ENCODE measurements at places on chromosomes 12 and 14.

- peaks cover 46% of the 10 kb centered on the region for H3K36me3 ChIP-seq
- H3K4me1 ChIP-seq = no peaks in the 10 kb centered on the region
- no peak overlapping the region for H3K4me3 ChIP-seq
- H3K27me3 ChIP-seq = no peaks in the 10 kb centered on the region
- H3K27ac ChIP-seq = no peak overlapping the region
Observed at GRCh38 chr14:21486640-21487087, 9.7 kb downstream of the TOX4 start.

DNA sequence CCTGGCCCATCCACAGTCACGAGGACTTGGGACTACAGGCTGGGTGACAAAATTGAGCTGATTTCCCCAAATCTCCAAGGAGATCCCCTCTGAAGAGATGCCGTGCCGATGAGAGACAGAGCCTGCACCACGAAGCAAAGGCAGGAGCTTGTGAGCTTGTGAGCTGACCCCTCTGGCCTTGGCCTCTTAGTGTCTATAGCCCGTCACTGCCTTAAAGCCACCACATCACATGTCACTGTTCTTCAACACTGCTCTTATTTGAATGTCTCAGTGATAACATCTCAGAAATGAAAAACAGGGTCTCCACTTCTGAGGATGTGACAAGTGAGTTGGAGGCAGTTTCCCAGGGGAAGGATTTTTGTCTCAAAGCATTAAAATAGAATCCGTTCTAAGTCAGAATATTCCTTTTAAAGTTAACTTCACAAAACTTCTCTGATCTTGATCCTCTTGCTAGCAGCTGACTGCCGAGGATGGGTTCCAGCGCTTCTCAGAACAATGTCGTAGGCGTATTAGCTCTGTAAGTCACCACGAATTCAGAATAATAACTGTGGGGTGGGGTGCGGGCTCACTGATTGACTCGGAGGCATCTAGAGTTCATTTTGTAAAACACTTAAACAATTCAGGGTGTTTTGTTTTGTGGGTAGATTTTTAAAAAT is 37.5 kb downstream of the CHST11 start:
- no peak overlapping the region for H3K27ac ChIP-seq
- H3K4me3 ChIP-seq = no peak overlapping the region
- H3K27me3 ChIP-seq = no peaks in the 10 kb centered on the region
- DNase-seq = no peak

- no peaks in the 10 kb centered on the region for H3K36me3 ChIP-seq
- H3K27me3 ChIP-seq = peaks cover 15% of the 10 kb centered on the region
- peak; percentile 71 for DNase-seq
- no peak overlapping the region for H3K27ac ChIP-seq
- H3K4me1 ChIP-seq = peaks cover 7% of the 10 kb centered on the region
- H3K4me3 ChIP-seq = no peak overlapping the region
Observed at GRCh38 chr12:63419154-63419553, 249.1 kb downstream of the DPY19L2 start.

- no peaks in the 10 kb centered on the region for H3K27me3 ChIP-seq
- H3K36me3 ChIP-seq = peaks cover 14% of the 10 kb centered on the region
- no peak for DNase-seq
- H3K27ac ChIP-seq = no peak overlapping the region
- H3K4me1 ChIP-seq = peaks cover 11% of the 10 kb centered on the region
Observed at GRCh38 chr14:95218472-95219193, 61.3 kb upstream of the DICER1 start.

DNA sequence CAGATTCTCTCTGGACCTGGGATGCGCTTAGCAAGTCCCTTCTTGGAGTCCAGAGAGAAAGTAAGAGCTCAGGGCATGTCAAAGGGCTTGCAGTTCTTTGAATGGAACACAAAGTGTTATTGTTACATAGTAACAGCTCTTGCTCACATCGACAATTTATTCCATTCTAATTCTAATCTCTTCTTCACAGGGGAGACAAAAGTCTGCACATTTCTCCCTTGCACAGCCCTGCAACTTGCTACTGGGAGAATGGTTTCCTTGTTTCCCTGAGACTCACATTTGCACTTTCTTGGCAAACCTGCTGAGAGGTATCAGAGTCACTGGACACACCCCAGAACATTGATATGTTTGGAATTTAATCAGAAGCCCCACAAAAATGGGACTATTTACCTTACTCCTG is 209.9 kb upstream of the IGF1 start:
- no peaks in the 10 kb centered on the region for H3K27me3 ChIP-seq
- peaks cover 4% of the 10 kb centered on the region for H3K4me1 ChIP-seq
- no peak overlapping the region for H3K4me3 ChIP-seq
- no peak overlapping the region for H3K27ac ChIP-seq
- no peaks in the 10 kb centered on the region for H3K36me3 ChIP-seq

DNA sequence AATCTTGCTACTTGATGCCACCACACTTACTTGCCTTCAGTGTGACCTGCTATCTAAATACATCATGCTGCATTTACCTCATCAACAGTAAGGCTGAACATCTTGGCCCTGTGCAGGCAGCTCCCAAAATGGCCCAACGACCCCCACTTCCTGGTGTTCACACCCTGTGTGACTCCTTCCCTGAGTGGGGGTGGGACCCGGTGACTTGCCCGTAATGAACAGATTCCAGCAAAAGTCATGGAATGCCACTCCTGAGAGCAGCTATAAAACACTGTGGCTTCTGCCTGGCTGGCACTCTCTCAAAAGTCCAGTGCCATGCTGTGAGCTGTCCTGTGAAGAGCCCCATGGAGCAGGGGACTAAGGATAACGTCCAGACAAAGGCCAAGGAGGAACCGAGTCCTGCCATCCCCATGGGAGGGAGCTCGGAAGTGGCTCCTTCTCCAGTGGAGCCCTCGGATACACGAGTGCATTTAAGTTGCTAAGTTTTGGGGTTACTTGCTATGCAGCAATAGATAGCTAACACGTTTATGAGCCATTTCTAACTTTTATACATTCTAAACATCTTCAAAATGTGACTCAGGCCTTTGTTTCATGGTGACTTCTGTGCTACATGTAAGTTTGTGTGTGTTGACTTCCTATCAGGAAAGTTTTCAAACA is 33.0 kb downstream of the P2RX2 start:
- H3K27me3 ChIP-seq = no peaks in the 10 kb centered on the region
- H3K4me3 ChIP-seq = no peak overlapping the region
- DNase-seq = no peak
- peaks cover 55% of the 10 kb centered on the region for H3K36me3 ChIP-seq

DNA sequence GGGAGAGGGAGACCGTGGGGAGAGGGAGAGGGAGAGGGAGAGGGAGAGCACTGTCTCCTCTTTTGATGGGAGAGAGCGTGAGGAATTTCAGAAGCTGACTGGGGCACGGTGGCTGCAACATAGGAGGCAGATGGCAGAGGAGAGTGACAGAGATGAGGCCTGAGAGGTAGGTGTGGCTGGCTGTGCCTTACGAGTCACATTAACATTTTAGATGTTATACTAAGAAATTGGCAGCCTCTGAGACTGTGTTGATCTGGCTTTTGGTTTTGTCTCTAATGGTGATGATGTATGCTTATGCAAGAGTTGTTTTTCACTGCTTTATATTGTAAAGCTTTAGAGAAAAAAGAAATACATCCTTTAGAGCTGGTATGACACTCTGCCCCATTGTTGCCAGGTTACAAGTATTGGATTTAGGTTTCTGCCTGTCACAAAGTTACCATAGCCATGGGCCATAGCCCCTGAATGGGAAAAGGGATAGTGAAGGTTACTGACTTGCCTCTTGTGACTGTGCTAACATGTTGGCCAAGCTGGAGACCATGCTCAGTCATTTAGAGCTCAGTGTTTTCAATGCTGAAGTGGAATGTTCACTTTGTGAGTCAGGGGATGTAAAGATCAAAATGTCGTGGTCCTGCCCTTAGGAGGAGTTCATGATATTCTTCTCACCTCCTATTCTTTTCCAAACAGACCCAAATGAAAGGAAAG is 186.2 kb downstream of the SYNE2 start:
- no peak overlapping the region for H3K4me3 ChIP-seq
- no peak for DNase-seq
- peaks cover 6% of the 10 kb centered on the region for H3K36me3 ChIP-seq
- peak overlapping the region; percentile 57 for H3K27ac ChIP-seq
- no peaks in the 10 kb centered on the region for H3K27me3 ChIP-seq

DNA sequence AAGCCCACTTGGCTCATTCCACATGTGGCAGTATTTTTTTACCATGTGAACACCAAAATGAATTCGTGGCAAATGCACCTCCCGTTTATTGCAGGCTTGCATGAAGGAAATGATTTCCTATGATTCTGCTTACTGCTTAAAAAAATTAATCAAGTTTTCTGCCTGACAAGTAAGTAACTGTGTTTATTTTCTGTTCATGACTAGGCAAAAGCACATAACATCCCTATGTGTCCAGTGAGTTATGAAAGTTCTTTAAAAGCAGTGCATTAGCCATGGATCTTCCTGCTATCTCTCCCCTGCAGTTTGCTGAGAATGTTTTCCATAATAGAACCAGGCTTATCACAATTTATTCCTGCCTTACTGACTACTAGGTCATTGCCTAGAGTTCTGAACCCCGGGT is 20.4 kb downstream of the GPR65 start:
- H3K27ac ChIP-seq = no peak overlapping the region
- H3K4me3 ChIP-seq = no peak overlapping the region
- DNase-seq = no peak
- peaks cover 31% of the 10 kb centered on the region for H3K27me3 ChIP-seq
- no peaks in the 10 kb centered on the region for H3K4me1 ChIP-seq

DNA sequence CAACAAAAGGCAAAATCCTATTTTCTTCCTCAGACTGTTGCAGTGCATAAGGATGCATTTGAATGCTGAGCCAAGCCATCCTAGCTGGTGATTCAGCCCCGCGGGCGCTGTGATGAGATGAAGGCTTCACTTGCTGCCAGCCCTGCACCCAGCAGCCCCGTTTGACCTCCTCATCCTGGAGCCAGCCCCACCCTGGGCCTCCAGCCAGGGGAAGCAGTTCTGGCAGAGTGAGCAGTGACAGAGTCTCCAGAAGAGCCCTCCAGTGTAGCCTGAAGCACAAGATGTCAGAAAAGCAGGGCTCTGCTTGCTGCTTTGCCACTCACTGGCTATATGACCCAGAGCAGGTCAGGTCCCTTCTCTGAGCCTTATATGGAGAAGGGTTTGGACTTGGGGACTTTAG is 96.2 kb upstream of the HSPB8 start:
- no peak overlapping the region for H3K4me3 ChIP-seq
- no peak for DNase-seq
- H3K27ac ChIP-seq = no peak overlapping the region
- H3K36me3 ChIP-seq = no peaks in the 10 kb centered on the region

DNA sequence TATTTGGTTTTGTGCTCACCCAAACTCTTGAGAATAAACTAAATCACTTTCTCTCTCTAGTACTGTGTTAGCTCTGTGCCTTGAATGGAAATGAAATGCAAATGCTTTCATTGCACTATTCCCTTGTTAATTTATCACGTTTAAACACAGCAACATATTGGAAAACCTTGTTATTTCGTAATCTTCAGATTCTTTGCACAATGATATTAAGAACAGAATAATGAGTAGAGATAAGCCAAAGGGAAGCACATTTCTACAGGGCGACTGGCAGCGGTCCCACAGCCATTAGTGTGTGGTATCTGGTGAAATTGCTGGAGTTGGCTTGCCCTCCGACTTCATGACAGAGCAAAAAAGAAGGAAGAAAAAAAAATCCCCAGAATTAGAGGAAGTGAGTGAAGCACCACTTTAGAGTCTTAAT is 166.1 kb upstream of the E2F7 start:
- no peaks in the 10 kb centered on the region for H3K27me3 ChIP-seq
- no peaks in the 10 kb centered on the region for H3K36me3 ChIP-seq
- peak overlapping the region; percentile 33 for H3K27ac ChIP-seq
- peak; percentile 59 for DNase-seq
- H3K4me3 ChIP-seq = peak overlapping the region; percentile 2

DNA sequence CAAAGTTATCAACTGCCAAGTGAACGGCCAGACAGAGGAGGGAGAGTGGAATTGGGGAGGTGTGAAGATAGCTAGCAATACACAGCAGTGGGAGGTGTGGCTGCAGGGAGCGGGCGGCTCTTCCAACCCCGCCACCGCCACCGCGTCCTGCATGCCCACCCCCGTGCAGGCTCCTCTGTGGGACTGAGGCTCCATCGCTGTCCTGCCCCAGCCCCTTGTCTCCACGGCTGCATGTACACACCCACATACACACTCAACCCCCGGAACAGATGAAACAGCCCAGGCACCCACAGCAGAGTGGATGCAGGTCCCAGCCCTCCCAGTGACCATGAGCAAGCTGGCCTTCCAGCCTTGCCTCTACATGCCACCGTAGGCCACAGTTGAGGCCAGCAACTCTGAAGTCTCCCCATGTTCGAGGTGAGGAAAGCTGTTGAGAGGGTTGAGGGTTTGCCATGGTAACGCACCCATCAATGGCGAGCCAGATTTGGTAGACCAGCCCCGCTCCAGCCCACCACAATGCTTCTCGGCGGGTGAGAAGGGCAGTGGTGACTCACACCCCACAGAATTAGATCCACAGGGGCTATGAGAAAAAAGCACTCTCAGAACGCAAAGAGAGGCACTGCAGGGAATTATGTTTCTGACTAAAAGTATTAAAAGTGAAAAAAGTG is 39.3 kb downstream of the PITPNM2 start:
- H3K36me3 ChIP-seq = no peaks in the 10 kb centered on the region
- H3K4me1 ChIP-seq = peaks cover 10% of the 10 kb centered on the region
- DNase-seq = no peak
- no peak overlapping the region for H3K4me3 ChIP-seq

GRCh38 chr14:29353513-29353912 is 574.1 kb downstream of the PRKD1 start:
- H3K27me3 ChIP-seq = peaks cover 61% of the 10 kb centered on the region
- H3K4me3 ChIP-seq = no peak overlapping the region

GRCh38 chr12:82963956-82964355 is 277.2 kb downstream of the TMTC2 start:
- H3K27ac ChIP-seq = no peak overlapping the region
- H3K27me3 ChIP-seq = no peaks in the 10 kb centered on the region
- H3K36me3 ChIP-seq = no peaks in the 10 kb centered on the region
- no peaks in the 10 kb centered on the region for H3K4me1 ChIP-seq
- no peak for DNase-seq

GRCh38 chr12:77816196-77816595 is 14.5 kb upstream of the NAV3 start:
- no peaks in the 10 kb centered on the region for H3K27me3 ChIP-seq
- H3K36me3 ChIP-seq = no peaks in the 10 kb centered on the region
- no peak for DNase-seq
- no peak overlapping the region for H3K4me3 ChIP-seq

- no peak for DNase-seq
- peaks cover 21% of the 10 kb centered on the region for H3K4me1 ChIP-seq
- no peak overlapping the region for H3K27ac ChIP-seq
- H3K4me3 ChIP-seq = no peak overlapping the region
- H3K27me3 ChIP-seq = no peaks in the 10 kb centered on the region
Observed at GRCh38 chr14:101474563-101475455, 86.5 kb upstream of the DIO3 start.

GRCh38 chr12:63179224-63179623 is 28.2 kb upstream of the AVPR1A start:
- peaks cover 25% of the 10 kb centered on the region for H3K27me3 ChIP-seq
- no peak for DNase-seq
- H3K36me3 ChIP-seq = no peaks in the 10 kb centered on the region
- no peak overlapping the region for H3K4me3 ChIP-seq
- H3K27ac ChIP-seq = no peak overlapping the region
- no peaks in the 10 kb centered on the region for H3K4me1 ChIP-seq
